ENCODE measurements at places on chromosomes 7 and 10. TPM values are rescaled to one million over a fixed set of nuclear protein-coding genes. Genes with fewer than 3 reads are reported as not detected.

SNX10 gene
- 4.9 TPM for total RNA-seq

EPHB6 gene
- 0.50 TPM for total RNA-seq

PEX1 gene
- total RNA-seq, result 6.5 TPM

LRRN3 gene
- total RNA-seq, result 0.04 TPM

AGAP6 gene
- 9.2 TPM for total RNA-seq

RPEL1 gene
- total RNA-seq, result 0.07 TPM

EPHA1 gene
- not detected for total RNA-seq

TMEM229A gene
- total RNA-seq, result not detected

CDC14C gene
- total RNA-seq, result not detected

SUN1 gene
- 93.6 TPM for total RNA-seq

GHRHR gene
- not detected for total RNA-seq

UNCX gene
- total RNA-seq, result not detected

ACTR3C gene
- not detected for total RNA-seq

PTPRN2 gene
- 0.76 TPM for total RNA-seq

NPFFR1 gene
- total RNA-seq, result not detected

SSC4D gene
- total RNA-seq, result 0.73 TPM

IFT22 gene
- total RNA-seq, result 51.3 TPM

CYP26C1 gene
- total RNA-seq, result not detected

CNPY4 gene
- total RNA-seq, result 8.9 TPM

FOXP2 gene
- not detected for total RNA-seq

UBE2D1 gene
- total RNA-seq, result 12.4 TPM

PON1 gene
- total RNA-seq, result 1.0 TPM

IFRD1 gene
- 26.9 TPM for total RNA-seq

AS3MT gene
- total RNA-seq, result 3.2 TPM

WDR91 gene
- total RNA-seq, result 7.7 TPM

KCND2 gene
- not detected for total RNA-seq

GALNT17 gene
- not detected for total RNA-seq

POT1 gene
- total RNA-seq, result 12.5 TPM

C7orf33 gene
- not detected for total RNA-seq

HELLS gene
- total RNA-seq, result 23.8 TPM

GRM8 gene
- not detected for total RNA-seq

SLC29A3 gene
- 21.6 TPM for total RNA-seq

CALCR gene
- not detected for total RNA-seq

TAS2R4 gene
- 0.07 TPM for total RNA-seq

Data from A549 treated with Mapracorat at 1 μM for 4 hours (cell line).